ENCODE measurements at places on chromosomes 13 and 19.

- DNase-seq: no peak
Measured at GRCh38 chr13:40383132-40383531, 283.3 kb downstream of the FOXO1 start.

DNA sequence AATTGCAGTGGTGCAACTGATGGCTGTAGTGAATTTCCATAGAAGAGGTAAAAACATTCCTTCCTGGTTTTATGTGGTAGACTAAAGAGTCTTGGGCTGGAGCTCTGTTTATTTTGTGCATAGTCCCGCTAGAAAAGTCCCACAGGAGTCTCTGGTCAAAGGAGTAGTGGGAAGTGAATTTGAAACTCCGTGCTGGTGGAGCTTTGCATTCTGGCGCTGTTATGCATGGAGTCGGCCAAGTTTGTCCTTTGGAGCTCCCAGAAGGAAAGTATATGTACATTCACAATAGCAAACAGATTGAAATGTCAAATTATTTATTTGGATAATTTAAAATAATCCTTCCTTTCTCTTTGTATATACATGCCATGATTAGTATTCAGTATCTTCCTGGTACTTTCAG is 296.5 kb downstream of the LMO7 start:
- no peak for DNase-seq

DNA sequence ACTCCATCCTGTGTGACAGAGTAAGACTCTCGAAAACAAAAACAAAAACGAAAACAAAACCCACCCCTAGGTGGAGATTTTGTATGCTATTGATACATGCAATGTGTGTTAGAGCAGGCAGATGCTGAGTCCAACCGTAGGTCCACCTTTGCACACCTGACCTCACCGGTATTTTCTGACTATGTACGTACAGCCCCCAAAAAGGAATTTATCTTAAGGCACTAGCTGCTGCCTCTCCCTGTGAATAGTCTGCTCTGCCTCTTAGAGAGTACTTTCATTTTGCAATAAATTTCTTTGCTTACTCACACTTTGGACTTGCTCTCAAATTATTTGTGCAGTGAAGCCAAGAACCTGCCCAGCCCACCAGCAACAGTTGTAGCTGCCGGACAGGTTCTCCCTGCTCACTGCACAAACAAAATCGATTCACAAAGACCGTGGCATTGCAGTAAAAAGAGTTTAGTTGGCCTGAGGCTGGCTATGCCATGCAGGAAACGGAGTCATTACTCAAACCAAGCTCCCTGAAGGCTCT is 8.2 kb upstream of the ZNF77 start:
- DNase-seq: no peak

DNA sequence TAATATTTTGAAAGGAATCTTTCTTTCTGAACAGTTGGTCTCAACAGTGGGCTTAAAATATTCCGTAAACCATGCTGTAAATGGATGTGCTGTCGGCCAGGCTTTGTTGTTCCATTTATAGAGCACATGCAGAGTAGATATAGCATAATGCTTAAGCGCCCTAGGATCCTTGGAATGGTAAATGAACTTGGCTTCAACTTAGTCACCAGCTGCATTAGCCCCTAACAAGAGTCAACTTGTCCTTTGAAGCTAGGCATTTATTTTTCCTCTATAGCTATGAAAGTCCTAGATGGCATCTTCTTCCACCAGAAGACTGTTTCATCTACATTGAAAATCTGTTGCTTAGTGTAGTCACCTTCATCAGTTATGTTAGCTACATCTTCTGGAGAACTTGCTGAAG is 47.6 kb downstream of the SACS start:
- no peak for DNase-seq

- no peak for DNase-seq
Measured at GRCh38 chr19:51025809-51026553, 435 bp downstream of the KLK11 start.

DNA sequence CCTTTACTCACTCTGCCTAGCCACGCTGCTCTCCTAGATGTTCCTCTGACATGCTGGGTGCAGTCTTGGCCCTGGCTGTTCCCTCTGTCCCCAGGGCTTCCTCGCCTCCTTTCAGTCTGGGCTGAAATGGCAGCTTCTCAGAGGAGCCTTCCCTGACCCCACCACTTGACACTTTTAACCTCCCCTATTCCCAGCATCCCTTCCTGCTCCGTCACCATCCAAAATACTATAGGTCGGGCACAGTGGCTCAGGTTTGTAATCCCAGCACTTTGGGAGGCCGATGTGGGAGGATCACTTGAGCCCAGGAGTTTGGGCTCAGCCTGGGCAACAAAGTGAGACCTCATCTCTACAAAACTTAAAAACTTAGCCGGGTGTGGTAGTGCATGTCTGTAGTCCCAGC is 2.6 kb downstream of the FAM187B start:
- DNase-seq: no peak

GRCh38 chr19:9863759-9864158 is 28.6 kb downstream of the PIN1 start:
- DNase-seq: no peak

- no peak for DNase-seq
Measured at GRCh38 chr13:100280681-100281080, 191.8 kb downstream of the PCCA start.

DNA sequence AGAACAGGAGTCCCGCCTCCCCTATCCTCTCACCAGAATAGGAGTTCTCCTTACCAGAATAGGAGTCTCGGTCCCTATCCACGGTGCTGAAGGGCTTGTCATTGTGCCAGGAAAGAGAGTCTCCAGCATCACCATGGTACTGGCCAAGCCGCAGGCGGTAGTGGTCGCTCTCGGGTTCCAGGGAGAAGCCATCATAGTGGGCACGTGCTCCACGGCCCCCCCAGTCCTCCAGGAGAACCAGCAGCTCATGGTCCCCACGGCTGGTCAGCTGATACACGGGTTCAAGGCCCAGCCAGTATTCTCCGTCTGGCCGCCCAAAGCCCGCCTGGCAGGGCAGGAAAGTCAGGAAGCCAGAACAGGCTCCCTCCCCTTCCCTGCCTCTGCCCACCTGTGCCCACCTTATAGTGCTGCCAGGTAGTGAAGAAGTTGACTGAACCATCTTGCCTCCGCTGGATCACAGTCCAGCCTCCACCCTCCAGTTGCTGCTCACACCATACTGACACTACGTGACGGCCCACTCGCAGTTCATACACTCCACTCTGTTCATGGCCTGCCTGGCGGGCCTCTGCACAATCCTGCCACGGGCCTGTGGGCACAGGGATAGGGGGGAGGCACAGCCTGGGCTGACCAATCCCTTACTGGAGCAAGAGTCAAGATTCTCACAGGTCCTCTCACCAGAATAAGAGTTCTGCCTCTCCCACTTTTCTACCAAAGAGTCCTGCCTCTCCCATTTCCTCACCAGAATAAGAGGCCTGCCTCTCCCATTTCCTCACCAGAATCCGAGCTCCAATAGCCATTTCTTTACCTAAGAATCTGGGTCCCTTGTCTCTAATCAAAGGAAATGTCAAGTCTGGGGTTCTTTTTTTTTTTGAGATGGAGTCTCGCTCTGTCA is 7.4 kb downstream of the SHFL start:
- DNase-seq: no peak

GRCh38 chr19:18683958-18684641 is 620 bp downstream of the CRTC1 start:
- DNase-seq: no peak

Measured in HTR-8/SVneo (cell line).